Heart left ventricle (tissue), 16 donors: ENCODE measurements at places on chromosomes 1 and 21. TPM values are rescaled to one million over a fixed set of nuclear protein-coding genes. Genes with fewer than 3 reads are reported as not detected.

The ELAPOR1 gene
- 0.23 TPM for total RNA-seq

The GSTM4 gene
- total RNA-seq, result 46.0 TPM

The RGS8 gene
- total RNA-seq, result not detected

The NOS1AP gene
- total RNA-seq, result 2.9 TPM

The ERO1B gene
- 6.9 TPM for total RNA-seq

DNA sequence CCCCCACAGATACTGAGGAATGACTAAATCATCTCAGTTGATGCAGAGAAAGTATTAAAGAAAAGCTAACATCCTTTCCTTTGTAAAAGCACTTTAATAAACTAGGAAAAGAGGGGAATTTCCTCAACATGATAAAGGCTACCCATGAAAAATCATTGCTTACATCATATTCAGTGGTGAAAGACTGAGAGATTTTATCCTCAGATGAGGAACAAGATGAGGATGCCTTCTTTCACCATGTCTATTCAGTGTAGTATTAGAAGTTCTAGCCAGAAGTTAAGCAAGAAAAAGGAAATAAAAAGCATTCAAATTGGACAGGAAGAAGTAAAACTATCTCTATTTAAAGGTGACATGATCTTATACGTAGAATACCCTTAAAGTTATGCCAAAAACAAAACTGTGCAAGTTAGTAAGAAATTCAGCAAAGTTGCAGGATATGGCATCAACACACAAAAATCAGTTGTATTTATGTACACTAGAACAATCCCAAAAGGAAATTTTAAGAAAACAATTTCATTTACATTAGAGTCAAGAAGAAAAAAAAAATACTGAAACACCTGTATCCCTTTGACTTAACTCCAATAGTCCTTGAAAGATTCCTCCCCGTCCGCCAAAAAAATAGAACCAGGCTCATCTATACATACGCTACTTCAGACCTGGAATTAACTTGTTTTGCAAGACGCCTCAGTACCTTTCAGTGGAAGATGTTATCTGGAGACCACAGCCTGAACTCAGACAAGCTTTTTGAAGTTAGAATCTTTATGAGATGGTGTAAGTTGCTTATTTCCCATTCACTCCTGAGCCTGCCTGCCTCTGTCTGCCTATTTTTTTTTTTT is 17.5 kb downstream of the ZMYM4 start:
- DNase-seq, result no peak

DNA sequence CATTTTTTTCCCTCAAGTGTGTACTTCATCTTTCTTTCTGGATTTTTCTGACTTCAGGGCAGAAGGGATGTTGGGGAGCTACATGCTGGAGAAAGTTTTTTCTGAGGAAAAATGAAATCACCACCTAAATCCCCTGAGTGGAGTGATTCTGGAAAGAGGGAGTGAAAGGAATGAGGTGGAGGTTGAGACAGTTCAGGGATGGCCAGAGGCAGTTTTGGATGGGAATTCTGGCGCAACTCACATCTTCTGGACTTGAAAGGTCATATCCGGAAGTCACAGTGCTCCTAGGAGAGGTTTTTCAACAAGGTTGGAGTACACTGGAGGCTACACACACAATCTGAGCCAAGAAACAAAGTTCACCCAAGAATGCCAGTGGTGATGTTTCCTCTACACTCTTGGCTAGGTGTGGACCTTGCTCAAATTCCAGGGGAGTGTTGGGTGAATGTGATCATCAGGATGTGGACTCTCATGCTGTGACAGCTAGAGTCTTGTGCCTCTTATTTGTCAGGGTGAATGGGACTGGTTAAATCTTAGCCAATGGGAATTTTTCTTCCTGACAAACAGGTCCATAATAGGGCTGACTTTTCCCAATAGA is 161.5 kb downstream of the HLX start:
- no peak for DNase-seq

GRCh38 chr21:9753943-9754342 is 767.4 kb upstream of the TPTE start:
- DNase-seq, result no peak

- no peak for DNase-seq
Observed at GRCh38 chr1:170707959-170708655, 44.2 kb downstream of the PRRX1 start.

- no peak for DNase-seq
Observed at GRCh38 chr1:109802136-109802900, 38.6 kb upstream of the EPS8L3 start.

GRCh38 chr1:154290921-154291320 is 18.5 kb downstream of the HAX1 start:
- no peak for DNase-seq

DNA sequence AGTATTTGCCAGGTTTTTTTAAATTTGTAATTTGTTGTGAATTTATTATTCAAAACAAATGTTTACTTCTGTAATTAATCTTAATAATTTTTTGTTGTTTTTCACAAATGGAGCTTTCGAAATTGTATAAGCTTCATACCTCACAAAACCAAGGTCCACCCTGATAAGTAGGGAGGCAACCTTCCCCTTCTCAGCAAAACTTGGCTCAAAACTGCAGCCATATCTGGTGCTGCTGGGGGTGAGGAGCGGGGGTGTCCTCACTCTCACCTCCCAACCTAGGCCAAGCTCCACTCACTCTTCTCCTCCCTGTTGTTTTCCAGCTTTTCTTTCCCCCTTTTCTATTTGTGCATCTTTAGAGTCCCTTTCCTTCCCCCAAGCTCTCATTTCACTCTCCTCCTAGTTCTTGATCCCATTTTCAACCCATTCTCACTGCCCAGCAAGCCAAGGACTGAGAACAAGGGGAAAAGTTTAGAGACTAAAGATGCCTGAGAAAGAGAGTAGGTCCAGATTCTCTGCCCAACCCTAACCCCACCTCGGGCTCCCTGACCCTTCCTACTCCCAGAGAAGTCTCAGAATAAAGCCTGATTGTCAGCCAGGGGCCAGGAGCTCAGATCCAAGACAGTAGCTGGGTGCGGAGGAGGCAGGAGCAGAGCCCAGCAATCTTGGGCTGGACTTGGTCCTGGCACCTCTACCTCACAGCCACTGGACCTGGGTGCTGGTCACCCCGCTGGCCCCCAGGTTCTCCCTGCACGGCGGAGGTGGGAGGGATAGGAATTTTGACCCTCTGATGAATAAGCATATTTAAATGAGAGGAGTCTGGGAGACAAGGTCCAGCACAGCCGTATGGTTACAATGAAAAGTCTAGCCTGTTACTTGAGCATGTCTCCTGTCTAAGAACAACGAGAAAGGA is 8.3 kb upstream of the CFAP45 start:
- no peak for DNase-seq

DNA sequence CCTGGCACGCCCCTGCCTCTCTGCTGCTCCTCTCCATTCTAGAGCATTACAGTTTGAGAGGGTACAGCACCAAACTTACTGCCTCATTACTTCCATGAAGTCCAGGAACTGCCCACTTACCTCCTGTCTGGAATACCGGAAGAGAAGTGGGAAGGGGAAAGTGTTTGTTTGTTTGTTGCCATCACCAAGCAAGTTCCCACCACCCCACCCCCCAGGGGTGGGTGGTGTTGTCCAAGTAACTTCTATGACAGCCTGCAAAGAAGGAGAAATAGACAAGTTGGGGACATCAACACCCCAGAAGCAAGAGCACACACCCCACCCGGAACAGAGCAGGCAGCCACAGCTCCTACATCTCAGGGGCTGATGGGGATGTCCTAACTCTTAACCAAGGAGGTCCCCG is 18.0 kb downstream of the OPTC start:
- DNase-seq, result no peak

DNA sequence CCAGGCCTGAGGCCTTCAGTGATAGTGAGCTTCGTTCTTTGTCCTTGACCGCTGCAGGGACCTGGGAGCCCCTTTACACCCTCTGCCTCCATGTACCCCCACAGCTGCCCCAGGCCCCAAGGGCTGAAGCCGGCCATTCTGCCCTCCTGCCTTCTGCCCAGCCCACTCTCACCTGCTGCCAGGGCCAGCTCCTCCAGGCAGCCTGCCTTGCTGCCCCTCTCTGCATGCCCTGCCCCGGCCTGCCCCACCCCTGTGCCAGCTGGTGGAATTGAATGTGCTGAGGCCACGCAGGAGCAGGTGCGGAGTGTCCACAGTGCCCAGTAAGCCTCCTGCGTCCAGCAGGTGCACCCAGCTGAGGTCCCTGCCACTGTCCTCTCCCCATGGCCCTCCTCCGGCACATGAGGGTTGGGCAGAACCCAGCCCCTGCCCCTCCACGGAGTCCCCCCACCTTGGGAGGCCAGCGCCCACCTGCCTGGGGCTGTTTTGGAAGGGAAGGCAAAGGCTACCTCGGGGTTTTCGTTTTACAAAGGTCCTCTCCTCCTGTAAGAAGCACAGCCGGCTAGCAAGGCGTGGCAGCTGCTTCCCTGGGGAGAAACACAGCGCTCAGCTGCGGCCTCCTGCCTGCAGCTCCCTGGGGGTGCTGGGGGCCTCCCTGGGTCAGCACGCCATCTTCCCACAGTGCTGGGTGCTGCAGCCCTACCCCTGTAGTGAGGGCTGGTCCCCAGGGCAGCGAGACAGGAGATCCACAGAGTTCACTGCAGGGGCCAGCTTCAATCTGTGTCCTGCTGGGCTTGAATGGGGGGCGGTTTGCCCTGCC is 21.0 kb downstream of the MMEL1 start:
- DNase-seq, result no peak

DNA sequence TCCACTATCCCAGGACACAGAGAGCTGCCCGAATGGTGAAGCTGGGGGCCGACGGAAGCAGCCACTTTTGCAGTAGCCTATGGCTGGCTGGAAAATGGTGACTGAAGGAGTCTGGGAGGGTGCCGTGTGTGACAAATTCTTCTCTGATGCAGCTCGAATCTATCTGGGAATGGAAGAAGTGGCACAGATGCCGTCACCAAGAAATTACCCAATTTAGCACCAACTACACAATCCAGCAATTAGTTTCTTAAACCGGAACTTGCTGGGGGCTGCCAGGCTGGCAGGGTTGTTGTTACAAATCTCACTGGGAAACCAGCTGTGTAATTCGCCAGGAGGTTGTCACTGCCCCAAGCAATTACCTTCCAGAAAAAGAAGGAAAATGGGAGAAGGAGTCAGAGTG is 18.0 kb downstream of the DLGAP3 start:
- DNase-seq, result no peak

DNA sequence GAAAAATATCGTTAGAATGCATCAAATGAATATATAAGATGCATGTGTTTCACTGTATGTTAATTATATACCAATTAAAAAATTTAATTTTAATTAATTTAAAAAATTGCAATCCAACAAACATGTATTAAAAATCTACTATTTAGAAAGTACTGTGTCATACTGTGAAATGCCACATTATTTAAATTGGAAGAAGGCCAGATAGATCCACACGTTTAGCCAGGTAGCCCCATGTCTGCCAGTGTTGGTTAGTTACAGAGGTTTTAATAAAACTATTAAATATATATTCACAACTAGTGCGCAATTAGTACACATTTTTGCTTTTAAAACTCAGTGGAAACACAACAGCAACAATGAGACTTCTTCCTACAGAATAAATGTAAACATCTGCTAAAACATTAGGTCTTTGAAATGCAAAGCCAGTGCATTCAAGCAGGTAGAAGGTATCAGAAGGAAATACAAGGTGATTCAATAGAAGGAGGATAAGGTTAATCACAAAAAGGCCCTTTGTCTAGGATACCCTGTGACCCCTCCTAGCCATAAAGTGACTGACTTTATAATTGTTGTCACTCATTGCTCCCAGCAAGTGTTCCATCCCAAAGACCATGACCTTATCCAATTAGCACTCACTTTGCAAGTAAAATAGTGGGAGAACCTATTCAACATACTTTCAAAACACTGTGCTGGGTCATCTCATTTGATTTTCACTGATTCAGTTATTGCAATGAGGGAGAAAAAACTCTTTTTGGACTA is 211.5 kb downstream of the TTLL7 start:
- DNase-seq, result no peak

- no peak for DNase-seq
Observed at GRCh38 chr1:38789498-38790169, 69.9 kb downstream of the RRAGC start.

DNA sequence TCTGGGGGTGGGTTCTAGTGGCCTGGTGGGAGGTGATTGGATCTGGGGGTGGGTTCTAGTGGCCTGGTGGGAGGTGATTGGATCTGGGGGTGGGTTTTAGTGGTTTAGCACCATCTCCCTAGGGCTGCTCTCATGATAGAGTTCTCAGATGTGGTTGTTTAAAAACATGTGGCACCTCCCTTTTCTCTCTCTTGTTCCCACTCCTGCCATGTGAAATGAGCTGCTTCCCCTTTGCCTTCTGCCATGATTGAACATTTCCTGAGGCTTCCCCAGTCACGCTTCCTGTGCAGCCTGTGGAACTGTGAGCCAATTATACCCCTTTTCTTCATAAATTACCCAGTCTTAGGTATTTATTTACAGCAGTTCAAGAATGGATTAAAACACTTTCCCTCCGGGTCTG is 327.3 kb upstream of the AJAP1 start:
- no peak for DNase-seq

DNA sequence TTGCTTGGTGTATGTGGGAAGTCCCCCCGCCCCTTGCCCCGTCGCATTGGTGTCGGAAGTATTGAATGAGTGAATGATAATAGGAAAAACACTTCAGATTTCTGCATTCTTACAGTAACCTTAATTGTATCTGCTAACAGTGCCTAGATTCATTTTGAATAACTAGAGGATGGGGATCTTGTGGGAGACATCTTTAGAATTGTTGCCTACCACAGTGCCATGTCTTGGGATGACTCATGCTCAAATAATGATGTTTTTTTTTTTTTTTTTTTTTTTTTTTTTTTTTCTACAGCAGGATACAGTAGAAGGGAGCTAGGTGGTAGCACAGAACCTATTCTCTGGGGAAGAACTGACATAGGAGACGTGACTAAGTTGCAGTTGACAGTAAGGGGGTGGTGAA is 237.9 kb downstream of the USP25 start:
- DNase-seq, result no peak
